ENCODE measurements at places on chromosomes 3 and 15.

GRCh38 chr3:66393333-66394005, 107.4 kb downstream of the LRIG1 start:
- DNase-seq = no peak

- DNase-seq = no peak
Measured at GRCh38 chr3:14691239-14691638, 16.3 kb downstream of the C3orf20 start.

- DNase-seq = no peak
Measured at GRCh38 chr15:23877502-23878412, 190.7 kb upstream of the NDN start.

DNA sequence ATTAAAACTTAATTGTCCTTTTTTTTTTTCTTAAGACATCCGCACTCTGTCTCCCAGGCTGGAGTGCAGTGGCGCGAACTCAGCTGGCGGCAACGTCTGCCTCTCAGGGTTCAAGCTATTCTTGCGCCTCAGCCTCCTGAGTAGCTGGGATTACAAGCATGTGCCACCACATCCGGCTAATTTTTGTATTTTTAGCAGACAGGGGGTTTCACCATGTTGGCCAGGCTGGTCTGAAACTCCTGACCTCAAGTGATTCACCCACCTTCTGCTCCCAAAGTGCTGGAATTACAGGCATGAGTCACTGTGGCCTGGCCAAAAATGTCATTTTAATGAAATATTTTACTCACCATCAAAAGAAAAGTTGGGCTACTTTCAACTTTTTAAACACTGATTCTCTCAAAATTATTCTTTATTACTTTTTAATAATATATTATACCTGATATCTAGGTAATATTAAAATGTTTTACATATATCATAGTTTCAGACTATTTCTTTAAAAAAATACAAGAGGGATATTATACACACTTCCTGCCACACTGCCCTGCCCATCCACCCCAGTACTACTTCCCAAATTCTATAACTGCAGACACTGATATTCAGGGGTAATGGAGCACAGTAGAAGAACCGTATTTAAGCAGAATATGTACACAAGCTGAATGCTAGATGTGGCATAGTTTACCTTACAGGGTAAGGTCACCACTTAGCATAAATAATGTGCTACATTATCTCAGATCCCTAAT, 723.9 kb upstream of the ZNF385D start:
- no peak for DNase-seq

GRCh38 chr15:31325595-31326155, 960 bp upstream of the KLF13 start:
- DNase-seq = no peak

DNA sequence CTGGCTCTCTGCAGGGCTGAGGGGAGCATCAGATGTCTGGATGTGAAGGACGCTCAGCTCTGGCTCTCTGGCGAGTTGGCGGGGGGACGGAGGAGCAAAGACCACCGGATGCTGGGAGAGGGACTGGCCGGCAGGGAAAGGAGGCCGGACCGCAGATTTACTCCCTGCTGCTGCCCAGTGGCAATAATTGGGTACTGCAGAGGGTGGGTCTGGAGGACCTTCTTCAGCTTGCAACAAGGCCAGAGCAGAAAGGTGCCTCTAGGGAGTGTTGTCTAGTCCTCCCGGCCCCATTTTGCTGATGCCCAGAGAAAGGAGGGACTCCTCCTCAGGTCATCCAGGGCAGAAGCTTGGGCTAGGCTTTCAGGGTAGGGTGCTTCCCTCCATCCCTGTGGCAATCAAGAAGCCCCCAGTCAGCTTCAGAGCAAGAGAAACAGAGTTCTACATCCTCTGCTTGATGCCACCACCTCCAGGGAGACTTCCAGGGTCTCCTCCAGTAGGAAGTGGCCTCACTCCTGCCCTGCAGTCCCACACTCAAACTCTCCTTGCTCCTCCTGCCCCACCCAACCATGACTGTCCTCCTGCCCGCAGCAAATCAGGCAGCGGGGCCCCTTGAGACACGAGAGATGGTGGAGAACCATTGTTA, 20.3 kb upstream of the CSPG4 start:
- DNase-seq = no peak

DNA sequence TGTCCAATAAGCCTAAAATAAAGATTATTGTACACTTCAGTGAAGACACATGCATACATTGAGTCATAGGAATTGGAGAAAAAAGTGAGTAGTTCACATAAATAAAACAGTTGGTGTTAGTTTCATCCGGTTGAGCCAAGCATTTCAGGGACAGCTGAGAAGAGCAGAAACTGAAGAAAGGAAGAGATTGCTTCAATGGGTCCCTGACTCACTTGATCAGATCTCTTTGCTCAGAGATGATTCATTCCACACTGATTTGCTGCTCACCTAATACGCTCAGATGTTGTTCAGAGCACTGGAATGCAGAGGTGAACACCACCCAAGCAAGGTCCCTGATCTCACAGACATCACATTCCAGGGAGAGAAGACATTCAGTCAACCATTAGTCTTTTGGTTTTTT, 93.7 kb downstream of the RAD18 start:
- no peak for DNase-seq

- no peak for DNase-seq
Measured at GRCh38 chr3:20103731-20104130, 63.5 kb downstream of the KAT2B start.

DNA sequence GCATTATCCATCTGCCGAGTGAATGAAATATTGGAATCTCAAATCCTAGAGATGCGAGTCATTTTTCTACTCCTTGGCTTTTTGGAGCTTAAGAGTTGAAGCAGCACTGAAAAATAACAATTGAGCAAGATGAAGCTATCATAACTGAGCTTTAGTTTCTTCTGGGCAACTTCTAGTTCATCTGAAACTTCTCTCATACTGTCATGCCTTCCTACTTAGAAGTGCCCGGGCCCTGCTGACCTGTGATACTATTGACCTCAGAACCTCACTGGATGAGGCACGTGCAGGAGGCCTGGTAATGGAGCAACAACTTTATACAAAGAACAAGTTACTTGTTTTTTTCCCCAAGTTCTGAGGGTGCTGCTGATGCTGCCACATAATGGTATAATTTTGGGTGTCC, 48.5 kb upstream of the P3H2 start:
- DNase-seq = no peak

DNA sequence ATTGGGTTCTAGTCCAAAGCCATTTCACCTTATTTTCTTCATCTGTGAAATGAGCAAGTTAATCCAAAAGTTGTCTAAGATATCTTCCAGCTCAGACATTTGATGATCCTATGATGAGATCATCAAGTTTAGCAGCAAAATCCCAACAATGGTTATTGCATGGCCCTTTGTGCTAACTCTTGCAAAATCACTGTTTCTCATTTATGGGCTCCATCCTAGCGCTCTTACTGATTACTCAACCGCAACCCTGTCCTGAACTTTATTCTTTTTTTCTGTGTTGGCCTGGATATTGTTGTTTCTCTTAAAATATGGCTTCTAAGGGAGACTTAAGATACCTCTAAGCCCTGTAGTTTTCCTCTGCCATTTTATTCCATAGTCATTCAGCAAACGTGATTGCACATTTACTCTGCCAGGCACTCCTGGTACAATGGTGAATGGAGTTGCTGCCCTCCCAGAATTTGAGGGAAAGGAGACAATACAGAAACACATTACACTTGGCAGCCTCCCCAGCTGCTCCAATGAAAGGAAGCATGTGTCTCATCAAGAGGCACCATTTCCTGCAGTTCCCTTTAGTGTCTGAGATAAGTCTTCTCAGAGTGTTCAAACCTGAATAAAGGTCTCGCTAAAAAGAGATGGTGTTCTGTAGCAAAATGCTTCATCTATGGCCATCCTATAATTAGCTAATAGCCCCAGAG, 4.4 kb downstream of the GXYLT2 start:
- DNase-seq = no peak

GRCh38 chr3:154786724-154787123, 293.4 kb upstream of the MME start:
- no peak for DNase-seq

GRCh38 chr3:15426579-15427118, 695 bp downstream of the METTL6 start:
- no peak for DNase-seq

- no peak for DNase-seq
Measured at GRCh38 chr3:81790117-81790516, 28.7 kb upstream of the GBE1 start.

- no peak for DNase-seq
Measured at GRCh38 chr3:17473761-17474160, 268.7 kb downstream of the TBC1D5 start.

GRCh38 chr15:98147415-98147814, 186.9 kb downstream of the ARRDC4 start:
- DNase-seq = no peak

DNA sequence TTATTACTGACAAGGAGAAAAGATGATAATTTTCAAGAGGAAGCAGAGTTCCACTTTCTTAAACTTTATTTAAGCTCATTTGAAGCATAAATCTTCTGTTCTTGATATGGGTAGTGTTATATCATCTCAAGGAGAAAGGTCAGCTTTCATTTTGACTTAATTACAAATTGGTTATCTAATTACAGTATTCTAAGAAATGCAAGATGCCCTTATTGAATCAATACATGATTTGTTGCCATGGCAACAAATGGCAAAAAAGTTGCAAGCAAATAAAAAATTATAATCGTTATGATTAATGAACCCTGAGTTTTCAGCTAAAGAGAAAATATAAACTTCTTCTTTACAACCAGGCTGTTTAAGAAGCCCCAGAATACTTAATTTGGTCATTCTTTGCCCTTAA, 622.7 kb downstream of the RBMS3 start:
- no peak for DNase-seq

GRCh38 chr15:49145651-49146609, 9.5 kb downstream of the COPS2 start:
- no peak for DNase-seq

GRCh38 chr3:54099381-54099780, 23.0 kb upstream of the CACNA2D3 start:
- no peak for DNase-seq

DNA sequence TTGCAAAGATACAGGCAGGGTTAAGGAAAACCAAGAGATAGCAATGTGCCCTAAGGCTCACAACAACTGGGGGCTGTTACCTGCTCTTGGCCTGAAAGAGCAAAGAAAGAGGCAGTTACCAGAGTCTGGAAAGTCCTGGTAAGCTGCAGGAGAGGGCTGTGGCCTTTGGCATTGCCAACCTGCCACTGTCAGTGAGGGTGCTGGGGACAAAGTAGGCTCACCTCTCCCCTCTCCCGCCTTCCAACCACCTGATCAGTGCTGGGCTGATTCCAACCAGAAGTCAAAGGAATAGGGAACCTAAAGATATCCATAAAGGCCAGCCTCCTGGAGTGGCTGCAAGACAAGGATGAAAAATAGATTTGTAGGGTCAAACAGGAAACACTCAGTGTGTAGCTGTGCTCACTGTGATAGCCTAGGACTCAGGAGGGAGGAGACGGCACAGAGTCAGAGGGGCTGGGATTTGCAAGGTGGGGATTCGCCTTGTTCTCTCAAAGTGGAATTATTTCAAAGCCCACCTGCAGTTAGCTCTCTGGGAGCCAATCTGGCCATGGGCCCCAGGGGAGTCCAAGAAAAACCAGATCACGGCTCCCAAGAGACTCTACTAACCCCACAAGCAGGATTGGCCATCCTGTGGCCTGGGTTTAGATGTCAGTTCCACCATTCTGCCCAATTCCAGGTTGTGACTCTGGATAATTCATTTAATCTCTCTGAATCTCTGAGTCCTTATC, 204.0 kb upstream of the BCL6 start:
- DNase-seq = no peak

DNA sequence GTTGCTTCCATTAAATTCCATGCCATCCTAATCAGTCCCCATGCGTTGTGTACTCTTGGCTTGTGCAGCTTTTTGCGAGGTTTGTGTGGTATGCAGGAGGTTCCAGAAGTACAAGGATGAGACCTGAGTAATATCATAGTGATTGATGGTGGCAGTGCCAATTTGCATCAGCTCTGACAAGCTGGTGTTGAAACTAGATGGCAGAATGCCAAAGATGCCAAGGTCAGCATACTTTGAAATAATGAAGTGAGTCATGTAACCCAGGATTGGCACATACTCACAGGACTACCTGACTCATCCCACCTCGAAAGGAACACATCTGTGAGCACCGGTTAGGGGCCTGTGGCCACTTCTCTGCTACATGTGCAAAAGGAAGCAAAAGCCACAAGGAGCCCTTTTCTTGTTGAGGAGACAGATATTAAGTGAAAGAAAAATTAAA, 14.3 kb downstream of the KAT2B start:
- peak; percentile 2 for DNase-seq

GRCh38 chr3:156865732-156866131, 39.6 kb downstream of the LEKR1 start:
- DNase-seq = no peak

- DNase-seq = no peak
Measured at GRCh38 chr3:134014270-134014669, 15.5 kb downstream of the SLCO2A1 start.

DNA sequence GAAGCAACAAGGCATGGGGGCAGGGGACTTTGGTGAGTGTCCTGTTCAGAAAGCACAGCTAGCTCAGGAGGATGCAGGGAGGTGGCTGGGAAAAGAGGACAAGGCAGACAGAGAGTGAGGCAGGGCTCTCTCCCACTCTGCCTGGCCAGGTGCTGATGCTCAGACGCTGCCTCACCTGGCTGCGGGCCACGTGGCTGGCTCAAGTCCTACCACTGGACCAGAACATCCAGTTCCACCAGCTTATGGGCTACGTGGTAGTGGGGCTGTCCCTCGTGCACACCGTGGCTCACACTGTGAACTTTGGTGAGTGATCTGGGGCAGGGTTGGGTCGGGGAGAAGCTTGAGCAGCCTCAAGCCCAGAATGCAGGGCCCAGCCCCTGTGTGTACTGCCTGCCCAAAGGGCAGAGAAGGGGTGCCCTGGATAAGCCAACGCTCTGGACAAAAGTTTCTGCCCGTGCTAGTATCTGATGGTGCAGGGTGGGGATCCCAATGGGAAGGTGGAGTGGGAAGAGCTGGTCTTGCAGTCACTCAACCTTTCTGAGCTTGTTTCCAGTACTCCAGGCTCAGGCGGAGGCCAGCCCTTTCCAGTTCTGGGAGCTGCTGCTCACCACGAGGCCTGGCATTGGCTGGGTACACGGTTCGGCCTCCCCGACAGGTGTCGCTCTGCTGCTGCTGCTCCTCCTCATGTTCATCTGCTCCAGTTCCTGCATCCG, 20.9 kb downstream of the NOX5 start:
- no peak for DNase-seq

DNA sequence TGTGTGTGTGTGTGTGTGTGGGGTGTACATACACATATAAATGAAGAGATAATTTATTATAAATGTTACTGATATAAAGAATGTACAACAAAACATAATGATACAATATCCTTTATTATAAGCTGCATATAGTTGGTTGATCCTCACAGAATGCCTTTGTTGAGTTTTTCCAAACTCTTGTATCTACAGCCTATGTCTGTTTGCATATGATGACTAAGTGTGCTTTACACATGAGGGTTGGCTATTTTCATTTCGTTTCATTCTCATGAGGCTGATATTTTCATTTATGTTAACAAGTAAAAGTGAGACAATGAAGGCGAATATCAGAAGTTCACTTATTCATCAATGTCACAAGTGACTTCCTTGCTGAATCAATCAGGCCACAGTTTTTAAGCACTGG, 45.1 kb downstream of the TM2D3 start:
- DNase-seq = no peak
